ENCODE measurements at places on chromosomes 4 and X. TPM values are rescaled to one million over a fixed set of nuclear protein-coding genes. Genes with fewer than 3 reads are reported as not detected.

MAGEC1 gene
- 8.6 TPM for total RNA-seq

BCAP31 gene
- 244 TPM for total RNA-seq

ATP2B3 gene
- 0.85 TPM for total RNA-seq

AMBN gene
- total RNA-seq, result not detected

CA5B gene
- total RNA-seq, result 4.6 TPM

ERCC6L gene
- total RNA-seq, result 0.59 TPM

RHOXF2 gene
- 10.0 TPM for total RNA-seq

HSFX3 gene
- total RNA-seq, result 0.50 TPM

DNA sequence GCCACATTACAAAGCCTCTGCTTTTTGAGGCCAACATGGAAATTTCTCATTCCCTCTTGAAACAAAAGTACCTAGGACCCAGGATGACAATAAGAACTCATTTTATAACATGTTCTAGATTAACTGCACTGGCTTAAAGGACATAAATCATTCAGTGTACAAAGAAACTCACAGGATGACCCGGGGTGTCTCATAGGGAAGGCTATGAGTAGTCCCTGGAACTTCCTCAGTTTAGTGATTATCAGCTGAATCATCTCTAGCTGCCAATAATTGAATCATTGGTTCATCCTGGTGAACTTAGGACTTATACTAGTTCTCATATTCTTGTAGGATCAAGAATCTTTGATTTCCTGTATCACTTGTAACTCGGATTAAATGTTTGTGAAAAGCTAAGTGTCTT, 95.8 kb upstream of the WDR1 start:
- no peaks in the 10 kb centered on the region for H3K27me3 ChIP-seq
- no peaks in the 10 kb centered on the region for H3K4me1 ChIP-seq
- H3K27ac ChIP-seq, result no peak overlapping the region

DNA sequence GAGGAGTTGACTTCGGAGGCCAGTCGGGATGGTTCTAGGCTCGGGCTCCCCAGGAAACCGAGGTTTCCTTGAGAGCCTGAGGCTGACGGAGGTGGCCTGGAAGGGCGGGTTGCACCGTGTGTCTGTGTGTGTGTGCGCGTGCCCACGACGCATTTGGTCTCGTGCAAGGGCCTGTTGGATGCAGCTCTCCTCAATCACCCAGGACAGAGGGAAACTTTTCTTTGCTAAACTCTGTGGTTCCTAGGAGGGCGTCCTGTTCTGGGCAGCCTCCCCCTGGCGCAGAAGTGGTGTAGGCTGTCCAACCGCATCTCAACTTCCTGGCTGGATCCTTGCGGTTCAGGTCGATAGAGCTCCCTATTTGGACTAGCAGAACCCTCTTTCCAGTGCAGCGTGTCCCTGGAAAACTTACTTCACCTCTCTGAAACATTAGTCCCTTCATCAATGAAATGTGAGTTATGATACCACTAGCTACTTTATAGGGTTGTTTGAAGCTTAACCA, 973 bp downstream of the STK32B start:
- no peaks in the 10 kb centered on the region for H3K36me3 ChIP-seq
- no peak for DNase-seq
- H3K4me3 ChIP-seq, result no peak overlapping the region
- no peak overlapping the region for H3K27ac ChIP-seq
- H3K27me3 ChIP-seq, result no peaks in the 10 kb centered on the region

- no peak overlapping the region for H3K27ac ChIP-seq
- no peak overlapping the region for H3K4me3 ChIP-seq
- no peaks in the 10 kb centered on the region for H3K36me3 ChIP-seq
- no peaks in the 10 kb centered on the region for H3K4me1 ChIP-seq
These were observed 88.4 kb upstream of the TET2 start for GRCh38 chr4:105058177-105058812.

DNA sequence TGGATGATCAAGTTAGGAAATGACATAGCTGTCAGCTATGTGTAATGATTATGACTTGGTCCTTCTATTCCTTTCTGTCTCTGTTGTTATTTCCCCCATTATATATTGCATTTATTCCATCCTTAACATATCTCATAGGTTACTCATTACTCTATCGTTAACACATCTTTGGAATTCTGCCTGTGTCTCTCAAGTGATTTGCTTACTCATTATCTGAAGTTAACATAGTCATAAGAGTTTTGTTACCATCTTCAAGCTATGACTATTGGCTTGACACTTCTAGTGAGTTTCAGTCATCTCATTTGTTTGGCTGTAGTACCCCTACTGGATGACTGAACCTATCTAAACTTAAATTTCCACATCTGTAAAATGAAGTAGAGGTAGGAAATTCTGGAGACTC, 286.1 kb upstream of the PPP1R2C start:
- no peaks in the 10 kb centered on the region for H3K27me3 ChIP-seq
- no peaks in the 10 kb centered on the region for H3K4me1 ChIP-seq
- DNase-seq, result no peak
- H3K36me3 ChIP-seq, result no peaks in the 10 kb centered on the region

- no peak overlapping the region for H3K4me3 ChIP-seq
- no peak for DNase-seq
- H3K27me3 ChIP-seq, result no peaks in the 10 kb centered on the region
These were observed 21.7 kb upstream of the CD38 start for GRCh38 chr4:15756361-15756861.

DNA sequence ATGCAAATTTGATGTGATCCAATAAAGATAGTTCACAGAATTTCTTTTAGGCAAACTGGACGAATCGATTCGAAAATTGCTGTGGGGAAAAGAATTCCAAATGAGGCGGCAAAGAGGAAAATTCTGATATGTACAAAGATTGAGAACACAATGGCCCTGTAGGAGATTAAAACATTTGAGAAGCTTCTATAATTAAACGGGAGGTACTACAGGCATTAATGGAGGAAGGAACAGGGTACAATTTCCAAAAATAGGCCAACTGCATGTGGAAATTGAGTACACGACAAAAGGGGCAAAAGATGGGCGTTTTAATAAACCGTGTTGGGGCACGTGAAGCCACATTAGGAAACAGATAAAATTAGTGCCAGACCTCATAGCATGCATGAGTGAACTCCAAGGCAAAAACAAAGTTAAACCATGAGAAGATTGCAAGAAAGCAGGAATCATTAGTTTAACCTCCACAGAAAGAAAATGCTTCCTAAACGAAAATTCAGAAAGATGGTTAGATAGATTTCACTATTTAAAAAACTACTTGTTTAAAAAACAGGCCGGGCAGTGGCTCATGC, 68.4 kb downstream of the DHRSX start:
- no peak overlapping the region for H3K4me3 ChIP-seq
- no peaks in the 10 kb centered on the region for H3K27me3 ChIP-seq
- no peaks in the 10 kb centered on the region for H3K36me3 ChIP-seq

- H3K27me3 ChIP-seq, result no peaks in the 10 kb centered on the region
- no peaks in the 10 kb centered on the region for H3K36me3 ChIP-seq
- no peaks in the 10 kb centered on the region for H3K4me1 ChIP-seq
- no peak overlapping the region for H3K4me3 ChIP-seq
- no peak for DNase-seq
- no peak overlapping the region for H3K27ac ChIP-seq
These were observed 100.3 kb upstream of the GUCY1A1 start for GRCh38 chr4:155566354-155566753.

GRCh38 chrX:132953354-132953753, 5.1 kb downstream of the HS6ST2 start:
- H3K4me3 ChIP-seq, result no peak overlapping the region
- no peak overlapping the region for H3K27ac ChIP-seq
- H3K27me3 ChIP-seq, result no peaks in the 10 kb centered on the region
- no peaks in the 10 kb centered on the region for H3K36me3 ChIP-seq

- H3K36me3 ChIP-seq, result no peaks in the 10 kb centered on the region
- no peaks in the 10 kb centered on the region for H3K4me1 ChIP-seq
These were observed 131.6 kb upstream of the EMCN start for GRCh38 chr4:100649417-100649816.

DNA sequence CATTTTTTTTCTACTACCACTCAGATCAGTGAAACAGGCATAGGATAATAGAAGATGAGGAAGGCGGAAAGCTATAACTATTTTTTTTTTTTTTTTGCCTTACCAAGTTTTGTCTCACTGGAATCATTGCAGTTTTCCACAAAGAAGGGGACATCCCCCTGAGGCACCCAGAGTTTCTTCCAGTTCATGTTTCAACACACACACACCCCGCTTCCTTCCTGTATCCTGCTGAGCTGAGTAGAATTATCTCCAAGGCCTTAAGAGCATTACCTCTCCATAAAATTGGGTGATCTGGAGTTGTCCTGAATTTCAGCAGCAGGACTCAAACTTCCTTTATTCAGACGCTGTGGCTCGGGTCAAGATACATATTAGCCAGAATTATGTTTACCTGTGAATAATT, 111.9 kb downstream of the PALLD start:
- no peak overlapping the region for H3K4me3 ChIP-seq
- no peak for DNase-seq
- H3K36me3 ChIP-seq, result no peaks in the 10 kb centered on the region
- no peaks in the 10 kb centered on the region for H3K4me1 ChIP-seq
- H3K27me3 ChIP-seq, result no peaks in the 10 kb centered on the region
- no peak overlapping the region for H3K27ac ChIP-seq

GRCh38 chrX:13875572-13875971, 58.7 kb upstream of the GPM6B start:
- DNase-seq, result no peak
- H3K4me1 ChIP-seq, result no peaks in the 10 kb centered on the region
- H3K4me3 ChIP-seq, result no peak overlapping the region
- no peaks in the 10 kb centered on the region for H3K36me3 ChIP-seq

DNA sequence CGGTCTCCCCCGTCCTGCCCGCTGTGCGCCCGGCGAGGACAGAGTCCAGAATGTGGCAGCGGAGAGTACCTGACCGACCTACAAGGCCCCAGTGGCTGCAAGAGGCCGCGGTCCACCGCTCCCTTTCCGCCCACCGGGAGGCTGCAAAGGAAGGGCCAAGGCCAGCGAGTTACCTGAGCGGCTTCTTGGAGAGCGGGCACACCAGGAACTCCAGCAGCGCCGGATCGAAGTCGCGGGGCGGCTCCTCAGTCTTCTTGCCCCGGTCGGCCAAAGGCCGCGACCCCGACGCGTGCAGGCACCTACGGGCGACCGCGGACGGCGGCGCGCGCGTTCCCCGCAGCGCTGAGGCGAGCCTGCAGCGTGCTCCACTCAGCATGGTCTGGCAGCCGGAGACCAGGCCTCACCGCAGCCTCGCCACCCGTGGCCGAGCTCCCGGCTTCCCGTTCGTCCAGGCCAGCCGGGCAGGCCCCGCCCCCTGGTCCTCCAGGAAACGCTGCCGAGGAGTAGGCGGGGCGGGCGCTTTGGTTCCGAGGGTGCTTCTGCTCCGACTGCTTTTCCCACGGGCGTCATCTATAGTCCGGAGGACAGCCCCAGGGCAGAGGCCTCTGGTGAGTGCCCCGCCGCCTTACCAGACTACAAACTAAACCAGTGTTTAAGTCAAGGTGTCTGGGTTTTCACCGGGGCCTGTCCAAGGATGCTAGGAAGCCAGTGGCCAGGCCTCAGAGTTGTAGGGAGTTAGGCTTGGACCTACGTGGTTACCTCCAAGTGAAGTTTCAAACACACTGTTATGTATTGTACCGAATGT, at the start of gene PYURF:
PYURF (minus strand) TSS at position 452 of the 805 bp plus-strand sequence; CDS start at position 376, 76 bp downstream.
- no peaks in the 10 kb centered on the region for H3K36me3 ChIP-seq
- peak; percentile 93 for DNase-seq
- no peaks in the 10 kb centered on the region for H3K27me3 ChIP-seq
- H3K4me3 ChIP-seq, result peak within 1 kb of the TSS; percentile 77
